ENCODE measurements at places on chromosomes 2 and 18. TPM values are rescaled to one million over a fixed set of nuclear protein-coding genes. Genes with fewer than 3 reads are reported as not detected.
A peak's percentile ranks its signal among the peaks of the same experiment; 100 is the strongest.

Gene CYRIA
- 5.6 TPM for total RNA-seq

DNA sequence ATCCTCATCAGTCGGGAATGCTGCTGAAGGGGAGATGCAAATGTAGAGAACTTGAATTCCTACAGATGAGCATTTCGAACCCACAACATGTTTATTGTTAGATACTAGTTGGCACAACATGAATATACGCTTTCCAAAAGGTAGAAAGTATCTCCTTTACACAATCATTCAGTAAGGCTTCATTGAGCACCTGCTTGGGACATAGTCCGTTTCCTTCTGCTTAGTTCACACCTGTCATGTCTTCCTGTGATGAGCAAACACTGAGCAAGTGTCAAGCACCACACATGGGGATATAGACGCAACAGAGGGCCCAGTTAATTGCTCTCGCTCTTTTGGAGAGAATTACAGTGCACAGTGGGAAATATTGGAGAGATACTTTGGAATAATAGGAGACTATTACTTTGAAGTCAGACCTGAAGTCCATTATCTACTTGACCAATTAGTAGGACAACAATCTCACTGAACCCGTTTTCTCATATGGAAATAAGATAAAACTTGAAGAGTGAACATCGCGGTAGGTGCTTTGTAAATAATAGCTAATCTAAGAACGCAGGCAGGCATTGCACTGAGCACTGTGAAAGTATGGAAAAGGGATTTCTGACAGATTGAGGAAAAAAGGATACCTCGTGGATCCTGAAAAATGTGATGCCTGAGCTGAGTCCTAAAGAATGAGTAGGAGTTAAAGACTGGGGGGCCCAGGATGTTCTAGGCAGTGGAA lies 1.2 kb downstream of the CPSF3 start:
- DNase-seq: no peak
- no peaks in the 10 kb centered on the region for H3K27me3 ChIP-seq
- no peak overlapping the region for H3K27ac ChIP-seq

DNA sequence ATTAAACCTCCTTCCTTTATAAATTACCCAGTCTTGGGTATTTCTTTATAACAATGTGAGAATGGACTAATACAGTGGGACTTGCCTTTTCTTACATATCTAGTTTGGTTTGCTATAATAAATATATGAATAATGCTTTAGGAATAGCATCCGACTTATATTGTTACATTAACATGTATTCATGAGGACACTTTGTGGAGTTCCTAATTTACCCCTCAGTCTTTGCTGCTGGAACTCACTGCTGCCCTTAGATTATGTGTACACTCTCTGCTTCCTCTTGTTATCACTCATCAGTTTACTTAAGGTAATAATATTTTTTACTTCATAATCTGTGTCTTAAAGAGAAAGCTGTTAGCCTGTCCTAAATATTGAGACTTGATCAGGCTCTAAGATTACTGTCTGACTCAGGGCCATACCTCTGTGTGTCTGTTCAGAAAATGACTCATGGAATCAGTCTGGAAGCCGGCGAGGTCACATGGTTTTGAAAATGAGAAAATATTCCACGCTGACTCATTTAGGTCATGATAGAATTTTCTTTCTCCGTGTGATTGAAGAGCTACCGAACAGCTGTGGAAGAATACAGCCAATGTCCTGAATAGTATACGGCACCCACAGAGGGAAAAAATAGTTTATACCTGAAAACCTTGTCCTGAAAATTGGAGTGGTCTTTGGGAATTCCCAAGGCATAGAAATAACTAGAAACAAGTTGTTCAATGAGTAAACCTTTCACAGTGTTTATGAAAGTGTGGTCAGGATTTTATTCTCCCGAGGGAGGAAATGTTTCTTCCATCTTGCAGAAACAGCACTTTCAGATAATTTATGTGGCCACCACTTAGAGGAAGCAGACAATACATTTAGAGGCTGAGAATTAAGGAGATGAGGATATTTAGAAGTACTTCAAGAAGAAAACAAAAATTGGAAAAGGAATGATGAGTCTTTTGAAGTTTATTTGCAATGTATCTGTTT lies 156.4 kb downstream of the DSEL start:
- H3K36me3 ChIP-seq: no peaks in the 10 kb centered on the region
- no peaks in the 10 kb centered on the region for H3K27me3 ChIP-seq
- DNase-seq: peak; percentile 43
- H3K4me3 ChIP-seq: peak overlapping the region; percentile 70
- H3K27ac ChIP-seq: peak overlapping the region; percentile 89

DNA sequence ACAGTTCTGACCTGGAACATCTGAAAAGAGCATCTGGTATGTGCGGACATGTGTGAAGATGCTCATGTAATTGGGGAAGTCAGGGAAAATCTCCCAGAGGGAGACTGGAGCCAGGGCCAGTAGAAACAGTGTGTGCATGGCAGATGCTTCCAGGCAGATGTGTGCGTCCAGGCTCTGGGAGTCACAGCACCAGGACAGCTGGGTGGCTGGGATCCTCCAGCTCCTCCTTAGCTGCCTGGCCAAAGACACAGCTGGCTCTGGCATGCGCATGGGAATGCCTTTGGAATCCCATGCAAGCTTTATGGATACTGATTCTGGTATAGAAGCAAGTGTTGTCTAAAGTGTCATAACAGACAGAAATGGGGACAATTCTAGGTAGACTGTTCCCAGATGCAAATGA lies 369.7 kb downstream of the INSIG2 start:
- DNase-seq: no peak
- H3K4me3 ChIP-seq: no peak overlapping the region
- no peak overlapping the region for H3K27ac ChIP-seq
- no peaks in the 10 kb centered on the region for H3K4me1 ChIP-seq
- H3K36me3 ChIP-seq: no peaks in the 10 kb centered on the region

Gene SLC11A1
- 122 TPM for total RNA-seq

DNA sequence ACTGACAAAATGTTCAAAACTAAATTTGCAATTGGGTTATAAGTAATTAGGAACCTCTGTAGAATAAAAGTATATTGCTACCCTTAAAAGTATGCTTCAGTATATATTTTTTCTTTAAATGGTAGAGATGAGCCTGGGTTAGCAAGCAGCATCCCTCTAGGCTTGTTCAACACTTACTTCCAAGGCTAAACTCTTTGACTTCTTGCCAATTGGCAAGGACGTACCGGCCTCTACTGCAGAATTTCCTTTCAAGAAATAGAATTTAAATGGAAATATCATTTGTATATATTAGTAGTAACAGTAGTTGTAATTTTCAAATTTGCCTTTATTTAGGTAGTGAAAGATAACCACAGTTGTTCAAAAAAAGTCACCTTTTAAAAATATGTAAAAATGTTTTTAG lies 105.1 kb upstream of the SLC38A11 start:
- no peak for DNase-seq
- no peaks in the 10 kb centered on the region for H3K4me1 ChIP-seq
- no peaks in the 10 kb centered on the region for H3K27me3 ChIP-seq
- H3K4me3 ChIP-seq: no peak overlapping the region
- H3K27ac ChIP-seq: no peak overlapping the region
- no peaks in the 10 kb centered on the region for H3K36me3 ChIP-seq

Gene STARD6
- total RNA-seq: not detected

Gene REEP1
- 22.7 TPM for total RNA-seq

DNA sequence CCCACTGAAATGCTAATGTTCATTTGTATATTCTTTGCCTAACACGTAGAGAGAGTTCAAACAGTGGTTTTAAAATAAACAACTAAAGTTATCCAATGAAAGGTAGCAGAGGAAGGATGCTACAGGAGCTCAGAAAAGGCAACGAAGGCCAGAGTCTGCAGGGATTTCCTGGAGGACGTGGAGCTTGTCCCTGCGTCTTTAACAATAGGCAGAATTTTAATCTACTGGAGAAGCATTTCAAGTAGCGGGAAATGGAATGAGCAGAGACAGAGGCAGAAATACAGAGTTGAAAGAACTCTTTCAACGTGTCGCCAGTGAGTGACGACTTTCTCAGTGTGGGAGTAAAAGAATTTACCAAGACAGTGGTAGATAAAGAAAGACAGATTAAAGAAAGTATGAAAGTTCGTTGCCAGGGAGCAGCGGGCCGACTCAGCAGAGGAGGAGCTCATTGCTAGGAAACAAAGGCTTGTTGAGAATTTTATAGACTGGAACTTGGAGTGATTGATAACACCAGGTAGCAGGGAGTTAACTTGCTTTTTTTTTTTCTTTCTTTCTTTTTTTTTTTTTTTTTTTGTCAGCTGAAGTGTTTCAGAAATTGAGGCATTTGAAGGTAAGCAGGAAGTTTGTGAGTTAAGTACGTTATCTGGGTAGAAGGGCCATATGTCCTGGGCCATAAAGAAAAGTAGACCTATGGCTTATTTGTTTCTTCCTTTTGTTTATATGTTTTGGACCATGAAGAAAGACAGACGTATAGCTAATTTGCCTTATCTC lies 625 bp upstream of the NBAS start:
- peaks cover 10% of the 10 kb centered on the region for H3K4me1 ChIP-seq
- no peaks in the 10 kb centered on the region for H3K27me3 ChIP-seq
- no peaks in the 10 kb centered on the region for H3K36me3 ChIP-seq
- peak overlapping the region; percentile 98 for H3K4me3 ChIP-seq

Gene TMEM200C
- total RNA-seq: not detected

GRCh38 chr2:149019768-149020167 lies 18.7 kb upstream of the LYPD6B start:
- DNase-seq: no peak
- H3K27ac ChIP-seq: no peak overlapping the region
- no peaks in the 10 kb centered on the region for H3K27me3 ChIP-seq
- H3K4me1 ChIP-seq: no peaks in the 10 kb centered on the region

Gene REG3G
- total RNA-seq: not detected

DNA sequence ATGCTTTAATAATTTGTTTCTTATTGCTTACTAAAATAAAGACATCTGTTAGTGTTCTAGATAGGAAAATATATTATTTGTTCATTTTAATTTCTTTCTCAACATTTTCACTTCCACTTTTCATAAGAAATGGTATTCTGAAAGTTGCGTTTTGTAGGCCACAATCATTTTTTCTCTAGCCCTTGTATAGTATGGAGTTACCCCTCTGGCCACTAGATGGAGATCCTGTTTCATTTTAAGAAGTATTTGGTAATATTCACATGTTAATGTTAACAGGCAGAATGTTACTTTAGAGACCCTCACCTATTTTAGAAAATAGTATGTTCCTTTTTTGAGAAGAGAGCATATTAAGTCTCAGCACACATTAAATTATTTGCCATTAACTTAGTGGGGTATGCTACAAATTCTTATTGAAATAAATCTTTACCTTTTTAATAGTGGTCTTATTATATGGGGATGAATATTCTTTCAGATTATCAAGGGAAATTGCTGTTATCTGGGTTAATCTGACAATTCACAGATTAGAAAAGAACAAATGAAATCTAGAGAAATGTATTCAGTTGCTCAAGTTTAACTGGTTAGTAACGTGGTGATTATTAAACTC lies 73.9 kb upstream of the TTC27 start:
- DNase-seq: no peak
- H3K27me3 ChIP-seq: no peaks in the 10 kb centered on the region
- H3K4me1 ChIP-seq: no peaks in the 10 kb centered on the region
- no peaks in the 10 kb centered on the region for H3K36me3 ChIP-seq
- no peak overlapping the region for H3K4me3 ChIP-seq

DNA sequence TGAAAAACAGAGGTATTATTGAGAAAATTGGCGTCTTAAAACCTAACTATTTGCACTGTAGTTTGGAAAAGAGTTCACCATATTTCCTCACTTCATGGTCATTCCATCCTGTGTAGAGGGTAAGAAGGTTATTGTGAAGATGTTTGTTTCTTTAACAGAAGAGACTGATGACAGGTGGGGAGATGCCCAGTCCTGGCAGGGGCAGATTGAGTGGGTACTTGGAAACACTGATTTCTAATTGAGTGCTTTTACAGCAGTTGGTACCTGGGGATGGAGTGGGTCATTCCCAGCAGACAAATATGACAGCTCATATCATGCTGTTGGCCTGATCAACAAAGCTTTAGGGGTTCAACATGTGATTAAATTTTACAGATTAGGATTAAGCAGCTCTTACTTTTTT lies 67.5 kb downstream of the MYOM1 start:
- H3K4me1 ChIP-seq: peaks cover 40% of the 10 kb centered on the region
- no peak overlapping the region for H3K27ac ChIP-seq
- no peaks in the 10 kb centered on the region for H3K27me3 ChIP-seq
- no peak overlapping the region for H3K4me3 ChIP-seq
- DNase-seq: no peak
- H3K36me3 ChIP-seq: peaks cover 5% of the 10 kb centered on the region

- H3K27ac ChIP-seq: no peak overlapping the region
- no peak for DNase-seq
- no peaks in the 10 kb centered on the region for H3K36me3 ChIP-seq
- no peaks in the 10 kb centered on the region for H3K4me1 ChIP-seq
- H3K27me3 ChIP-seq: no peaks in the 10 kb centered on the region
These were observed 43.4 kb downstream of the CERS6 start for GRCh38 chr2:168499500-168499899.

DNA sequence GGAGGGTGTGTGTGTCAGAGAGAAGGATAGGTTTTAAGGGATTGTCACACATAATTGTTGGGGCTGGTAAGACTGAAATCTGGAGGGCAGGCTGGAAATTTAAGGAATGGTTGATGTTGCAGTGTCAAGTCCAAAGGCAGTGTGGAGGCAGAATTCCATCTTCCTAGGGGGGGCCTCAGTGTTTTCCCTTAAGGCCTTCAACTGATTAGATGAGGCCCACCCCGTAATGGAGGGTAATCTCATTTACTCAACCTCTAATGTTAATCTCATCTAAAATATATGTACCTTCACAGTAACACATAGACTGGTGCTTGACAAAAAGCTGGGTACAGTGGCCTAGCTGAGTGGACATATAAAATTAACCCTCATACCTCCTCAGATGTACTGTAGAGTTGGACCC lies 30.9 kb upstream of the RPIA start:
- H3K4me1 ChIP-seq: peaks cover 24% of the 10 kb centered on the region
- no peaks in the 10 kb centered on the region for H3K36me3 ChIP-seq
- H3K4me3 ChIP-seq: no peak overlapping the region
- no peak for DNase-seq
- no peaks in the 10 kb centered on the region for H3K27me3 ChIP-seq
- no peak overlapping the region for H3K27ac ChIP-seq

DNA sequence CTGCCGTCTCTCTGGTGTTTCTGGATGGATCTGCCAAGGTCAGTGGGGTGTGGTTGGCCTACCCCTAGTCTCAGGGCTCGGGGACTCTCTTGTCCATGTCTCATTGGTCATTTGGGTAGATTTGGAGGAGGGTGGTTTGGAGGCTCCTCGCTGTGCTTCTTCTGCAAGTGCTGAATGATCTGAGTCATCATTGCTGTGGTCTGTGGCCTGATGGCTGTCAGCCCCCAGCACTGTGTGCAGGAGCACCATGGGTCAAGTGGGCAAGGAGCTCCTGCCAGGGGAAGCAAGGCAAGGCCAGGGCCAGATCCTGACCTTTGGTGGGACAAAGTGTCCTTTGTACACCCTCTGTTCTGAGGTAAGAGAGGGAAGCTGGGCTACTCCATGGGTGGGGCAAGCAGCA lies 221.8 kb downstream of the FHOD3 start:
- no peak for DNase-seq
- no peaks in the 10 kb centered on the region for H3K36me3 ChIP-seq
- H3K4me1 ChIP-seq: peaks cover 12% of the 10 kb centered on the region
- H3K27ac ChIP-seq: no peak overlapping the region

Gene DSC2
- 2.7 TPM for total RNA-seq

- H3K4me1 ChIP-seq: no peaks in the 10 kb centered on the region
- DNase-seq: no peak
- no peak overlapping the region for H3K4me3 ChIP-seq
- H3K36me3 ChIP-seq: no peaks in the 10 kb centered on the region
These were observed 1155.4 kb downstream of the BCL11A start for GRCh38 chr2:59398081-59398480.

All from thoracic aorta (tissue), 2 donors.